COLO829 (cell line): ENCODE measurements at places on chromosomes 5 and 9.
A peak's percentile ranks its signal among the peaks of the same experiment; 100 is the strongest.

- DNase-seq = peak; percentile 62
Measured at GRCh38 chr5:151740336-151740942, 18.0 kb downstream of the ATOX1 start.

DNA sequence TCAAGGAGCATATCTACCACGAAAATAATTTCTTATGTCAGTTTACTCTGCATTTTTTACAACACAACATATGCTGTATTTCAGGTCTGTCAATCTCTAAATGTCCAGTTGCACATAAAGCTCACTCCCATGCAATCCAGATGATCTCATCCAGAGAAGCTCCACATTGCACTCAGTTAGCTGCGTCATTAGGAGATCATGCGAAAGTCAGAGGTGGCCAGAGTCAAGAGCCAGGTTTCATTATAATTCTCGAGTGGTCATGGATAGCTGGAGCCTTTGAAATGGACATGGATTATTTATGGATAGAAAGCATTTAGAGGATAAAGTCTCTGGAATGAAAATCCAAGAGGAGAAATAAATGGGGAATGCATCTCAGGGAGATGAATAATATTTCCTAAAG is 232.3 kb downstream of the GAS1 start:
- no peak for DNase-seq

DNA sequence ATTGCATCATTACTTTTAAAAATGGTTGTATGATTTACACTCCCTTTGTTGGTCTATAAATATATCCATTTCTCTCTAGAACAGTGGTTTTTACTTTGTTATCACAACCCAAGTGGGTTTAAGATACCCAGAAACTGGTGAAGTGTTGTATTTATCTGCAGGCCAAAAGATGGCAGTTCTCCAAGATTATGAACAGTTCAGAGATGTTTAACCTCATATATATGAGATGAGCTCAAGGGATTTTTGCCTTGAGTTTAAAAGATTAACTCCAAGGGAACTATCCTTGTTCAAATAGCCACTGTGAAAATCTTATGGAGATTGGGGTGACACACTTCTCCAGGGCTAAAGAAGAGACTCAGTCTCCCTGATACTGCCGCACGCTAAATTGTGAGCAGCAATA is 572.6 kb downstream of the TLE4 start:
- no peak for DNase-seq

- no peak for DNase-seq
Measured at GRCh38 chr5:91632871-91633270, 249.8 kb upstream of the ARRDC3 start.

- DNase-seq = no peak
Measured at GRCh38 chr5:135851186-135851914, 16.9 kb downstream of the SLC25A48 start.

GRCh38 chr5:127567026-127567768 is 49.8 kb downstream of the PRRC1 start:
- DNase-seq = no peak
